Psoas muscle (tissue), 8 donors: ENCODE measurements at places on chromosomes 3 and 15. TPM values are rescaled to one million over a fixed set of nuclear protein-coding genes. Genes with fewer than 3 reads are reported as not detected.

DNAJA4 gene
- 241 TPM for total RNA-seq

KLHL6 gene
- 0.51 TPM for total RNA-seq

ARGFX gene
- total RNA-seq = not detected

PTH1R gene
- 1.1 TPM for total RNA-seq

PRKCD gene
- 3.2 TPM for total RNA-seq

HES1 gene
- 33.3 TPM for total RNA-seq

AADACL2 gene
- not detected for total RNA-seq
